ENCODE measurements at places on chromosomes 1 and 21.

DNA sequence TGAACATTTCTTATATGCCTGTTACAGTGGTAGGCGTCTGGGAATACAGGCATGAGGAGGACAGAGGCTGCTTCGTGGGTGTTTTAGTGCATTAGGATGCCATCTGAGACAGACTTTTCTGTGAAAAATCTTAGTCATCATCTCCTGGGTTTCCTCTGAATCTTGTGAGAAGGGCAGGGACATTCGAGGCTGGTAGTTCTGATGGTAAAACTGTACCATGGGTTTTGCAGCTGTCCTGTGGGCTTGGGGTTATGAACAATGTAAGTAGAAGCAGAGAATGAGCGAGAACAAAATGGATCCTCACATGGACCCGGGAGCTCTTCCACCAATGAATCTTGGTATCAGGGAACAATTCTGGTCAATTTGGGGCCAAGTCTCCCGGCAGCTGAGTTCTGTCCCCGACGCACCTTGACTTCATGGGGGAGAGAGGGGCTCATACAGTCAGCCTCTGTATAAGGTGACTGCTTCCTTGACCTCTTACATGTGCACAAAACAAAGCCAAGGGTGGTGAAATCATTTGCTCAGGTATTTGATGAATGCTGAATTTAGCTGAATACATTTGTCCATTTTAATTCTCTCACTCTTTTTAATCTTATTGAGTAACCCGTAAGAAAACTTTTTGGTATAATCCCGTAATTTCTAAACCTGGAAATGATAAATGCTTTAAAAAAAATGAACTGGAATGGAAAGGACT lies 63.6 kb upstream of the ERRFI1 start:
- no peak for DNase-seq

DNA sequence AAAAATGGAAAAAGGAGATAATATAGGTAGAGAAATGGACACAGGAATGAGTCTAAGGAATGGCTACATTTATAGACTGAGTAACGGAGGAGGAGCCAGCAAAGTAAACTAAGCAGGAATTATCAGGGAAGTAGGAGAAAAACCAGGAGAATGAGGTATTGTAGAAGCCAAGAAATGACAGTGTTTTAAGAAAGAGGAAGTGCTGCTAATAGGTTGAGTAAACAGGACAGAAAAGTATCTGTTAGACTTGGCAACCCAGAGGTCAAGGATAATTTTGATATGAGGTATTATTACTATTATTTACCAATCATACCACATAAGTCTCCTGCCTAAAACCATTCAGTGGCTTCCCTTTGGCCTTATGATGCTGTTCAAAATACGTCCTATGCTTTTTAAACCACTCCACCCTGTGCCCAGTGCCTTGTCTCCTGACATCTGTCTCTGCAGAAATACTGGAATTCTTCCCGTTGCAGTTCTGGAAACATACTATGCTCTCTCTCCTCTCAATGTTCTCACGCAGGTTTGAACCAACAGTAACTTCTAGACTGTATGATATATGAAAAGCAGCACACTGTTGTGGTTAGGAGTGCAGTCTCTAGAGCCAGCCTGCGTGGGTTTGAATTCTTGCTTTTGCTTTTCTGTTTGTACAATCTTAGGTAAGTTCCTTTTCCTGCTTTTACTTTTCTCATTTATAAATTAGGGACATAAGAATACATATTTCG lies 24.6 kb upstream of the NEK7 start:
- DNase-seq, result no peak

GRCh38 chr1:78620666-78621065 lies 418 bp downstream of the IFI44L start:
- DNase-seq, result no peak

GRCh38 chr1:180615493-180616290 lies 16.1 kb upstream of the XPR1 start:
- no peak for DNase-seq

GRCh38 chr21:39340687-39341086 lies 8.2 kb downstream of the HMGN1 start:
- no peak for DNase-seq

- DNase-seq, result no peak
Observed at GRCh38 chr1:12197483-12197880, 30.7 kb downstream of the TNFRSF1B start.

DNA sequence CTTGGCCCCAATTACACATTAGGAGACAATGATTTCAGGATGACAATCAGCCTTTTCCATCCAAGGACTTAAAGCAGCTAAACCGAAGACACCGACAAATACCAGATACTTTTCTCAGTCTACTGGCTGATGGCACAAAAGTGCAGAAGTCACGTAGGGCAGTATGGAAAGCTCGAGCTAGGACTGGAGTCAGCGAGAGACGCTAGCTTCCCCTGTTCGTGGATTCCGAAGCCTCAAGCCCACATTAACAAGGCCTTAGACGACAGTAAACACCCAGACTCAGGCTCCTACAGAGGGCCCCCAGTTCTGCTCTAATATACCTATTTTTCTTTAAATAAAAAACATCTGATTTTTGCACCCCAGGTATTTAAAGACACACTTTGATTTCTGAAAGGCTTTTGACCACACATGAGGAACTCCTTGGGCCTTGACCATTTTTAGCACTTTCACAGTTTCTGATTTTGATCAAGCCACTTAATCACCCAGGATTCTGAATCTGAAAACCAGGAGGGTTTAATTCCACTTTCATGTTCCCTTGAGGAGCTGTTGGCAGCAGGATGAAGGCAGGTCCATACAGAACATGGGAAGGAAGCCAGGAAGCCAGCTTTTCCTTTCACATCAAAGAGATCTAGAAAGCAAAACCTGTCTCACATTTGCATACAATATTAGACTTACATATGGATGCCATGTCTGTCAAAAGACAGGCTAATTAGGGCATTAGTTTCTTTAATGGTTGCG lies 204.1 kb downstream of the GABPA start:
- no peak for DNase-seq

DNA sequence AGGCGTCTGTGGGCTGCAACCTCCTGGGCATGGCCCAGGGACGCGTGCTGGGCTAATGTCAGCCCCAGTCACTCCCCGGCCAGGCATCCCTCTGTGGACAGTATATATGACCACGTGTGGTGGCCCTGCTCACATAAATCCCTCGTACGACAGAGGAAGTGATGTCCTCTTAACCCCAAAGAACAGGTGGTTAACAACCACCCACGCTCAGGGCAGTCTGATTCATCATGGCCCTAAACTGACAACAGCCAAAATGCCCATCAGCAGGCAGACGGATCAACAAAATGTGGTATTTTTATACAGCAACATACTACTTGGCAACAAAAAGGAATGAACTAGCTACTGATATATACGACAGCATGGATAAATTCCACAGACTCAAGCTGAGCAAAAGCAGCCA lies 51.0 kb downstream of the ECE1 start:
- DNase-seq, result no peak

DNA sequence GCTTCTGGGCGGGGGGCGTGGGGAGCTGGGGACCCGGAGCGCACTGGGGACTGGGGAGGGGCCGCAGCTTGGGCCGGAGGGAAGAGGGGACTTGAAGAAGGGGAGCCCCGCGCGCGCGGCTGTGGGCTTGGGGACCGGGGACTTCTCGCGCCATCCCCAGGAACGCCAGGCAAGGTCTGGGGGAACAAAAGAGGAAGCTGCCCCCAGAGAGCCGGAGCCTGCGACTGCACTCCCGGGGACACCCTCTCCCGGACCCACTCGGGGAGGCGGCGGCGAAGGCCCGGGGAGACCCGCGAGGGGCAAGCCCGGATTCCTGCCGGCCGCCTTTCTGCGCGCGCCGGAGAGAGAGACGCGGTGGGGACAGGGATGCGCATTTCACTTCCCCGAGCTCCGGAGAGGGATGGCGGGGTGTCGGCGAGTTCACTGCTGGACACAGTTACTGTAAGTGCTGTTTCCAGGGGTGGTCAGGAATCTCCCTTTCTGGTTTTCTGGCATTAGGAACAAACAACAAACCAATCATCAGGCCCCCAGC lies 732 bp downstream of the ABCG1 start:
- no peak for DNase-seq

DNA sequence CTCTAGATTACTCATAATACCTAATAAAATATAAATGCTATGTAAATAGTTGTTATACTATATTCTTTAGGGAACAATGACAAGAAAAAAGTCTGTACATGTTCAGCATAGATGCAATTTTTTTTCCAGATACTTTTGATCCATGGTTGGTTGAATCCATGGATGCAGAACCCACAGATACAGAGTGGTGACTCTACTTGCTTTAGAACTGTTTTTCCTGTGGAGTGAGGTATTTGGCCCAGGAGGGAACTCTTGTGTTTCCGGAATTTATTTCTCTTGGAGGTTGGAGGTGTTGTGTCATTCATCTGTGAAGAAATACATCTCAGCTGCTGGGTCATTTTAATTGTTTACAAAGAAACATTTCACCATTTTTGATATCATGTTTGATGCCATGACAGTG lies 28.7 kb downstream of the TMEM200B start:
- no peak for DNase-seq

DNA sequence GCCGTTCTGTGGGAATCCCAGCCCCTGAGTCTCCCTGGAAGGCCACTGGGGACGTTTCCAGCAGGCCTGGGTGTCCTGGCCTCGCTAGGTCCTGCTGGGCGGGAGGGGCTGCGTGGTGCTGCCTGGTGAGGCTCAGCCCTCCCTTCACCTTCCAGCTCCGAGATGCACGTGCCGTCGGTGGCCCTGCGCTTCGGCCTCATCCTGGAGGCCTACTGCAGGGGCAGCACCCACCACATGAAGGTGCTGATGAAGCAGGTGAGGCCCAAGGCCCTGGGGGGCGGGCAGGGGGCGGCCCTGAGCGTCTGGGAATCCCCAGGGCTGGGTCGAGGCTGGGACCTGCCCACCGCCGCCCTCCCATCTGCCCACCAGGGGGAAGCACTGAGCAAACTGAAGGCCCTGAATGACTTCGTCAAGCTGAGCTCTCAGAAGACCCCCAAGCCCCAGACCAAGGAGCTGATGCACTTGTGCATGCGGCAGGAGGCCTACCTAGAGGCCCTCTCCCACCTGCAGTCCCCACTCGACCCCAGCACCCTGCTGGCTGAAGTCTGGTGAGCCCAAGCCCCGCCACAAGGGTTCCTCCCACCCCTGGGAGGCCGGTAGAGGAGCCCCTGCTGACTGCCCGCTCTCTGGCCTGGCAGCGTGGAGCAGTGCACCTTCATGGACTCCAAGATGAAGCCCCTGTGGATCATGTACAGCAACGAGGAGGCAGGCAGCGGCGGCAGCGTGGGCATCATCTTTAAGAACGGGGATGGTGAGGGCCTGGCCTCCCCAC lies 70.3 kb downstream of the PIK3CD start:
- DNase-seq, result no peak
